ENCODE measurements at places on chromosomes 12 and 14. TPM values are rescaled to one million over a fixed set of nuclear protein-coding genes. Genes with fewer than 3 reads are reported as not detected.

GRCh38 chr12:124413401-124413800 lies 118.5 kb downstream of the RFLNA start:
- no peak for DNase-seq
- no peak overlapping the region for H3K27ac ChIP-seq
- H3K27me3 ChIP-seq = no peaks in the 10 kb centered on the region
- H3K4me3 ChIP-seq = no peak overlapping the region
- H3K4me1 ChIP-seq = no peaks in the 10 kb centered on the region
- peaks cover 19% of the 10 kb centered on the region for H3K36me3 ChIP-seq

DNA sequence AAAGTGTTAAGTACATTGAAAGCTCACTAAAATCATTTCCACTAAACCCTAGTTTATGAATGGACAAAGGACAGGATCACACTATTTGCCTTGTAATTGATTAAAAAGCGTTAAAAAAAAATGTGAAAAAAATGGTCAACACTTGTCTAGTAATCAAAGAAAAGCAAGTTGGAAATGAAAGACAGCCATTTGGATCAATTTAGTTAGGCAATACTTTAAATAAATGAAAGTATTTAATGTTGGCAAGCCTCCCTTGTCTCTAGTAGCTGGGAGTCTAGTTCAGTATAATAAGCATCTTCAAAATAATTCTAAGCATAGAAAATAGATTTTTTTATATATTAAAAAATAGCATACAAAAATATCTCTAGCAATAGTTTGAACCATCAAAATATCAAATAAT lies 14.2 kb upstream of the CNIH1 start:
- no peak overlapping the region for H3K27ac ChIP-seq
- no peaks in the 10 kb centered on the region for H3K36me3 ChIP-seq
- DNase-seq = no peak
- H3K4me3 ChIP-seq = no peak overlapping the region
- no peaks in the 10 kb centered on the region for H3K27me3 ChIP-seq
- no peaks in the 10 kb centered on the region for H3K4me1 ChIP-seq

Gene DNAJC22
- total RNA-seq = not detected

GRCh38 chr12:106434526-106434925 lies 77.0 kb downstream of the POLR3B start:
- H3K36me3 ChIP-seq = peaks cover 36% of the 10 kb centered on the region
- H3K27ac ChIP-seq = no peak overlapping the region
- no peak for DNase-seq
- no peaks in the 10 kb centered on the region for H3K27me3 ChIP-seq
- no peak overlapping the region for H3K4me3 ChIP-seq
- no peaks in the 10 kb centered on the region for H3K4me1 ChIP-seq

DNA sequence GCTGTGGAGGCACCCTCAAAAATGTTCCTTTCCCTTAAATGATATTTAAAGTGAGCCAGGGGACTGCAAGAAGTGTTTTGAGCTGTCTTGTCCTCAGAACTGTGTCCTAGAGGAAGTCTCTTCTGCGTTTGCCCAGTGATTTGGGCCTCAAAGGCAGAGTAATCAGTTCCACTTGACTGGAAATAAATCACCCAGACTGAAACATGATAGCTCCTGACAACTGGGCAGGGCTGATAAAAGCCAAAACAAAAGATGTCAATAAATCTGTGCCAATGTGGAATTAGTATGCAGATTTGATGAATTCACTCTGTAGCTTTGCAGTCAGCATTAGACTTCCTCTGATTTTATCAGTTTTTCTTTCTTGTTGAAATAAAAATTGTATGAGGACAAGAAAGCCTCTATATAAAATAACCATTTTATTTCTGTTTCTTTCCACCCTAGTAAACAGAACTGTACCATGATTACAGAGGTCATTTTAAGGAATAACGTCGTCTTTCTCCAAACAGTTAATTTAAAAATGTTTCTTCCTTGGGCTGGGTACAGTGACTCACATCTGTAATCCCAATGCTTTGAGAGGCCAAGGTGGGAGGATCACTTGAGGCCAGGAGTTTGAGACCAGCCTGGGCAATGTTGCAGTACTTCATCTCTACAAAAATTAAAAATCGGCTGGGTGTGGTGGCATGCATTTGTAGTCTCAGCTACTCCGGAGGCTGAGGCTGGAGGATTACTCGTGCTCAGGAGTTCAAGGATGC lies 180.8 kb downstream of the ERC1 start:
- H3K36me3 ChIP-seq = no peaks in the 10 kb centered on the region
- DNase-seq = no peak
- no peaks in the 10 kb centered on the region for H3K27me3 ChIP-seq
- no peaks in the 10 kb centered on the region for H3K4me1 ChIP-seq
- no peak overlapping the region for H3K4me3 ChIP-seq

GRCh38 chr14:23057757-23058653 lies 685 bp upstream of the CDH24 start:
- DNase-seq = peak; percentile 79
- H3K4me1 ChIP-seq = peaks cover 6% of the 10 kb centered on the region
- no peaks in the 10 kb centered on the region for H3K27me3 ChIP-seq
- H3K4me3 ChIP-seq = peak overlapping the region; percentile 86

Gene KRT80
- total RNA-seq = not detected

DNA sequence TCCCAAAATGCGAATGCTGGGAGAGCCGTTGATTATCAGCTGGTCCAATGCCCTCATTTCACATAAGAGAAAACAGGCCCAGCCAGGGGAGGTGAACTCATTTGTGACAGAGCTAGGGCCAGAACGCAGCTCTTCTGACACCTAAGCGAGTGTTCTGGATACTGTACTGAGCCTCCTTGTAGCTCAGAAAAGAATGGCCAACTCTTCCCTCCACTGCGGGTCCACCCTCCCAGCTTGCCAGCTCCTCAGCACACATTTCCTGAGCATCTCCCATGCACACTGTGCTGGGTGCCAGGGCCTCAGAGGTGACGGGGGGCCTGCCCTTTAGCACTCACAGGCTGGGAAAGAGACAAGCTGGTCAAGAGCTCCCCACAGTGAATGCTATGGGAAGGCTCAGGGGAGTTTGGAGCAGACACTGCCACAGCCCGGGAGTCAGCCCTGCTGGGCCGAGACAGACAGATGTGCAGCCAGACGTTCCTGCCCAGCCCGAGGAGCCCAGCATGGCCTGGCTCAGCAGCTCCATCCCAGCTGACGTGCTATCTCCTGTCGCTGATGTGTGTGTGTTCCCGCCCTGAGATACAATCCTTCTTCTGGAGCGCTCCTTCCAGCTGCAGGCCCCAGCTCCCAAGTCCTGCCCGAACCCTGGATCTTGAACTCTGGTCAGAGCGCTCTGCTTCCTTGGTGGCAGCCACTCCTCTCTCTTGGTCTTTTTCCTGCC lies 3.5 kb downstream of the CMTM5 start:
- DNase-seq = no peak
- H3K27me3 ChIP-seq = no peaks in the 10 kb centered on the region
- no peaks in the 10 kb centered on the region for H3K4me1 ChIP-seq
- no peak overlapping the region for H3K4me3 ChIP-seq
- H3K27ac ChIP-seq = no peak overlapping the region

GRCh38 chr14:56703947-56704346 lies 106.3 kb downstream of the OTX2 start:
- no peak overlapping the region for H3K4me3 ChIP-seq
- H3K27ac ChIP-seq = no peak overlapping the region
- H3K36me3 ChIP-seq = no peaks in the 10 kb centered on the region
- H3K27me3 ChIP-seq = no peaks in the 10 kb centered on the region
- DNase-seq = no peak
- no peaks in the 10 kb centered on the region for H3K4me1 ChIP-seq

Gene WDHD1
- 4.9 TPM for total RNA-seq

Gene AKAP3
- total RNA-seq = 3.3 TPM

DNA sequence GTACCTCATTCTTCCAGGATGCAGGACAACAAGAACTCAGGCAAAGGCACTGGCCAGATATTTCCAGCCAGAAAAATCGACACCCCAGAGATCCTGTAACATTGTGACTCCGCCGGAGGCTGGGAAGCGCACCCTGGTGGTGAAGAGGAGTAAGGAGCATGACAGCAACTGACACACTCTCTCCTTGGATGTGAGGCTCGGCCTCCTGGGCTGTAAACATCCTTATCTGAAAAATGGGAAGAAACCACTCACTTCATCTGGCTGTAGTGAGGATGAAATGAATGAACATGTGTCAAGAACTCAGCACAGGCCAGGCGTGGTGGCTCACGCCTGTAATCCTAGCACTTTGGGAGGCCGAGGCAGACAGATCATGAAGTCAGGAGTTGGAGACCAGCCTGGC lies 27.5 kb downstream of the TCHP start:
- peaks cover 33% of the 10 kb centered on the region for H3K36me3 ChIP-seq
- H3K27ac ChIP-seq = no peak overlapping the region
- DNase-seq = peak; percentile 9
- no peaks in the 10 kb centered on the region for H3K27me3 ChIP-seq
- H3K4me3 ChIP-seq = no peak overlapping the region
- H3K4me1 ChIP-seq = no peaks in the 10 kb centered on the region

GRCh38 chr12:46386877-46387629 lies 14.5 kb upstream of the SLC38A2 start:
- no peak overlapping the region for H3K27ac ChIP-seq
- H3K4me3 ChIP-seq = no peak overlapping the region
- H3K4me1 ChIP-seq = peaks cover 58% of the 10 kb centered on the region

DNA sequence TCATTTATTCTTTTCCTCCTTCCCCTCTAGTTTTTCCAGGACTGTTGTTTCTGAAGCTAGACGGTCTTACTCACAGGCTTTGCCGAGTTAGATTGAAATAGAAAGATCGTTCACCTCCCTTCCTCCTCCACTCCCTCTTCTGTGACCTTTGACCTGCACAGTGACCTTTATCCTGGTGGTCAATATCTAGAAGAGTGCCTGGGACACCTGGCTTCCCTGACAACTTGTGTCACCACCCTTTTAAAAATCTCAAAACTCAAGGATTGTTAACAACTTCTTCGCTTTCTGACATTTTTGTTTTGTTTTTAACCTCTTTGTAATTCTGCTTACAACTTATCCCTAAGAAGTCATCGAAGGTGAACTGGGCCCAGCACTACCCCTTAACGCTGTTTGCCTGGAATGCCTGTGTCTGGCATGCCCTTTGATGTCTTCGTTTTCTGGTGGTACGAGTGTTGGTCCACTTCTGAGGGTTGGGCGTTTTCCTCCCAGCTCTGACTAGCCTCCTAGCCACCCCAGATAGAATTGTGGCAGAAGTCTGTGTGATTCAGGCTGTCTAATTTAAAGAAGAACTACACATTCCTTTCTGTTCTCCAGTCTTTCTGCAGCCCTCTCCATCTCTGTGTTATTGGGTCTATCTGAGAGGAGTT lies 2.8 kb upstream of the KRT75 start:
- DNase-seq = no peak
- H3K36me3 ChIP-seq = no peaks in the 10 kb centered on the region
- no peaks in the 10 kb centered on the region for H3K4me1 ChIP-seq
- H3K27ac ChIP-seq = no peak overlapping the region
- peaks cover 42% of the 10 kb centered on the region for H3K27me3 ChIP-seq
- H3K4me3 ChIP-seq = no peak overlapping the region

DNA sequence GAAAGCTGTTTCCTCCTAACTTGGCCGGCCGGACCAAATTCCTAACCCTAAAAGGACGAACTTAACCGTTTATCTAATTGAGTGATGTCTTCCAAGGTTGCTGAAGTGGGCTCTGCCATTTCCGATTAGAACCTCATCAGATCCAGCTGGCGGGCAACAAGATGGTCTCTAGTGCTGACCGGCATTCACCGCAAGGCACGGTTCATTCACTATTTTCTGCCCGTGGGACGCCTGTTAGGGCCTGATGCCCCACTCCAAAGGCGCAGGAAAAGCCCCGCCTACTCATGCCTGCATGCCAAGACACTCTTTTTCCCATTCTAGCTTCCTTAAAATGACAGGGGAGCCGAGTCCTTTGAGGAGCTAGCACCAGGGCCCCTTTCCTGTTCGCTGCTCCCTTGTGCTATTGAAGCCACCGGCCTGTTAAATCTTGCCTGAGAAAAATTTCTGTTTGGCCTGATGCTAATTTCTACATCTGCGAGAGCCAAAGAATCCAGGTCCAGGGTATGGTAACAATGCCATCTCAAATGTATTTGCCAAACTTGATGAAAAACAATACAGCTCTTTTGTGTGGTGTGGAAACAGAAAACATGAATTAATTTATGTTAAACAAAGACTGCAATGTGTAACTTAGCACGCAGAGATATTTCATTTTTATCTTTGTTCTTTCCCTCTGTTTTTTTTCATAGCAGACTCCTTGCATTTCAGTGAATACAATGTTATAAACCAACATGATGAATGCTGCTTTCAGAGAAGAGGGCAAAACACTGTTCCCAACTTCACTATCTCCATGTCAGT lies 1071.2 kb upstream of the USP15 start:
- no peaks in the 10 kb centered on the region for H3K4me1 ChIP-seq
- H3K27me3 ChIP-seq = no peaks in the 10 kb centered on the region
- no peak for DNase-seq
- H3K36me3 ChIP-seq = no peaks in the 10 kb centered on the region
- no peak overlapping the region for H3K4me3 ChIP-seq

Data from T-cell (primary cell).